DMS153 (cell line): ENCODE measurements at places on chromosomes 2 and 18.

GRCh38 chr2:210503001-210503623 is 26.6 kb upstream of the LANCL1 start:
- no peak for DNase-seq

GRCh38 chr2:216578325-216578724 is 54.9 kb upstream of the IGFBP2 start:
- no peak for DNase-seq

GRCh38 chr18:5286525-5286924 is 9.0 kb downstream of the ZBTB14 start:
- DNase-seq, result no peak

DNA sequence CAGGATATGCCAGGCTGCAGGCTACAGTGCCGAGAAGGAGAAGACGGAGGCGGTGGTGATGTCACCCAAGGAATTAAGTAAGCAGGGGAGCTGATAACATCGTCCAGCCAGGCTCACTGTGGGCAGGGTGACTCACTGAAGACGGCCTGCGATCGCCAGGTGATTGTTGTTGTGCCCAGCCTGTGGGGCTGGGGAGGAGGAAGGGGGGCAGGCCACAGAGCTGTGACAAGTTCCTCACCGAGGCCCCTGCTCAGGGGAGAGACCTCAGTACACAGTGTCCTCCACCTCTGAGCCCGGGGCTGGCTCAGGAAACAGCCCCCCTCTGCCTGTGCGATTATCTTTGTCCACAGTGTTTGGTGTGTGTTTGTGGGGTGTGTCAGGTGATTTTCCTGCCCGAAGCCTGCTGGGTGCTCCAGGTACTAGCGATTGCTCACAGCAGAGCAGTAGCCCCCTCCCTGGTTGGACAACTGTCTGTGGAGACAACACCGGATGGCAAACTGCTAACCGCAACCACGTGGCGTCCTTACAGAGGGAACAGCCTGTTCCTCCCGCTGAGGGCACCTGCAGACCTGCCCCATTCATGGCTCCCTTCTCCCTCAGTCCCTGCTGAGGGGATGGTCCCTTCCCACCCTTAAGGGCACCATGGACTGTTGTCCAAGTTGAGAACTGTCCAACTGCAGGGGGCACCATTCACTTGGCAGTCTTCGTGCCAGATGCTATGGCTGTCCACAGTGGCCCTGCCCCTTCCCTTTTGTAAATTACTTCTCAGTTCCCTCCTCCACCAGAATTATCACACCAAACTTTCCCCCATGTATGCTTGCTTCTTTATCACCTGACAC is 95.1 kb downstream of the ZFP36L2 start:
- DNase-seq, result no peak

DNA sequence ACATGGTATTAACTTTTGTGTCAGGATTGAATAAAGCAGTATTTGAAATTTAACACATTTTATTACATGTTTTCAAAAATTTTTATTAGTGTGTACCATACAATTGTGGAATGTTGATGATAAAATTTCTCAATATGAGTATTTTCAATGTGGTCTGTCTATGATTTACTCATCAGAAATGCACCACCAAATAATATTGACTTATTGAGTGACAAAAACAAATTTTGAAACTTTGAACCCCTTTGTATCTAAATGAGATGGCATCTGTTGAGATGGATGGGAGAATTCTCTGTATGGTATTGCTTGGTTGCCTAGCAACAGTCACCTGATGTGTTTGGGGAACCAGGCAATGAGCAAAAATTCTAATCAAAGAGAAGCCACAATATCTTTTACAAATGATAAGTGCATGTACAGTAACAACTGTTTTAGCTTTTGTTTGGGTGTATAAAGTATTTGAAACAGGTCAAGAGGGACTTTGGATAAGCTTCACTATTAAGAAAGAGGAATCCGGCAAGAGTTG is 400.1 kb downstream of the CCDC85A start:
- no peak for DNase-seq

DNA sequence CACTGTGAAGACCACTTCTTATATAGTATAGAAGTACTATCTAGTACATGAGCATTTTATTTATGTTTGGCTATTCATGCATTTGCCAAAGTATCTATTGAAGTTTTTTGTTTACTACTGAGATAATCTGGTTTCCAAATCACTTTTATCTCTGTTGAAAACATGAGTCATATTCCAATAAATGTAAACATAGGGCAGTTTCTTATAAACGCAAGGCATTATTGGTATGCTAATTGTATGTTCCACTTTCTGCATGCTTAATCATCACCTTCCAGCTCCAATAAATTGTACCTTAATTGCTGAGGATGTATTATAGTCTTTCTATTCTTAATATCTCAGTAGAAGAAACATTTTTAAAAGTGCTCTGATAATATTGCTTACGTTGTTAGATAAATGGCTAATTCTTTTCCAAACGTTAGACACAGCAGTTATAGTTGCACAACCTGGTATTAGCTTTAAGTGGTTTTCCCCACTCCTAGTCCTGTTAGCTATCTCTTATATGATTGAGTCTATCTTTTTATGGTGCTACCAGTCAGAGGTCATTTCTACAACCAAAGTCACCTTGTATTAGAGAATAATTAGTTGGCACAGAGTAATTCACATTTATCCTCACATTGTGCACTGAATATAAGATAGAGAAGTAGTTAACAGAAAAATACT is 17.2 kb downstream of the ITGA4 start:
- DNase-seq, result no peak

DNA sequence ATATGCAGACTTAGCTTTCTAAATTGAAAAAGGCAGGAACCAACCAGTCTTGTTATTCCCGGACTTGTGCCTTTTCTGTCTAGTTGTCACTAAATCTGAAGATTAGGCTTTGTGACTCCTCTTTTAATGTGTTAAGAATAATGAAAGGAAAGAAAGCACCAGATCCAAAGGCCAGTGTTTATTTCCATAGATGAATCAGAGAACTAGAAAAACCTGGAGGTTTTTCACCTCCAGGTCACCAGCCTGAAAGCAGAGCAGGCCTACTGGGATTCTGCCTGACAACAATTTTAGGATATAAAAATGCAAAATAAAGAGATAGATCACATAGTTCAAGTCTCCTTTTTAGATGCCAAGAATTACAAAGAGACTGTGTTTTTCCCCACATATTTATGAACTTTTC is 160.4 kb downstream of the GULP1 start:
- no peak for DNase-seq

DNA sequence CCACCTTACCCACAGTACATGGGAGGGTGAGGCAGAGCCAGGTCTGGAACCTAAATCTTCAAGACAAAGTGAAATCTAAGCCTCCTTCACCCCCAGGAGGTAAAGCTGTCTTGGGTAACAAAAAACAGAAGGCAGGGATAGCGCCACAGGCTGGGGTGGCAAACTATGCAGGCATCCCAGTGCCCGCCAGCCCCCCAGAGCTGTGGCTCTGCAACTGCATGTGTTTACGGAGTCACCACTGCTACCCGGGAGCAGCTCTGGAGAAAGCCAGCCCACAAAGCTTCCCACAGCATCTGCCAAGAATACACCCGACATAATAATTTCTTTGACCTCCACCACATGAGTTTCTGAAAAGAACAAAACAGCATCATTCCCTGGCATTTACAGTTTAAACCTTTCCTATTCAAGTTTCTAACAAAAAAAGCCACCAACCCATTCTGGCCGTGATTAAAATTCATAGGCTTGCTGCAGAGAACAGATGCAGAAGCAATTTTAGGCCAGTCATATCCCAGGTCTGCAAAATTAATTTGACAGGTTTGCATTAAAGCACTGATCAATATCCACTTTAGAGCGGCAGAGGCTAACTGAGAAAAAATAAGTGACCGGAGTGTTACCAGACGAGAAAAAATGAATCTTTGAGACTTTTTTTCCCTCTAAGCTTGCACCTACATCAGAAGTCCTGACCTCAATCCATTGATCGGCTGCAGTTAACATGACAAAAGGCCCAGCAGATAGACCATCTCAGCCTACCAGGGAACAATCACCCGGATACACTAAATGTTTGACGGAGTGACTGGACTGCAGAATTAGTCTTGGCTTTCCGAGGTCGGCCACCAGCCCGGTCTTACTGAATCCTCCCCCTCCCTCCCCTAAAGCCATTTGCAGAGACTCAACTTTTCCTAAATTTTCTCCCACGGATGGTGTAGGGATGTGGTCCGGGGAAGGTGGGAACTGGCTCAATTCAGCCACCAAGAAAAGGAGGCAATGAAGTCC is 309.6 kb upstream of the SKOR2 start:
- no peak for DNase-seq

- DNase-seq, result no peak
Measured at GRCh38 chr2:150729495-150729955, 242.1 kb upstream of the RND3 start.

DNA sequence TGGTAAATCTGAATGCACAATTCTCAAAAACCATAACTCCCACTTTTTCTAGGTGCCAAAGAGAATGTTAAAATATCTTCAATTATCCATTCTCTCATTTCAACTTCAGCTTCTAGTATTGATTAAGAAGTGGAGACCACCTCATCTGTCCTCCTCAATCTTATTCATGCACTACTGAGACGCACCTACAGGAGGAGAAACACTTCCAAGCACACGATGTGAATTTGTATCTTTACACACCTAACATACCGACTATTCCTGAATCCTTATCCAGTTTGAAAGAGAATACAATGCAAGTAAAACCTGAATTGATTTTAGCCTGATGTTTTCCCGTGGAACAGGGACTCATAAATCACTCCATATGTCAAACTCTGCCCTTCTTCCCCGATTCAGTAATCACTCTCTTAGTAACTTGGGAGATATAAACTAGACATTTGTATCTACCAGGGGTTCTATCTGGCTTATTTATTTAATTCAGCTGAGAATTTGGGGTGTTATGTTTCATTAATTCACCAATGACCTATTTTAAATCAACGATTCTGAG is 101.0 kb downstream of the MREG start:
- DNase-seq, result no peak

DNA sequence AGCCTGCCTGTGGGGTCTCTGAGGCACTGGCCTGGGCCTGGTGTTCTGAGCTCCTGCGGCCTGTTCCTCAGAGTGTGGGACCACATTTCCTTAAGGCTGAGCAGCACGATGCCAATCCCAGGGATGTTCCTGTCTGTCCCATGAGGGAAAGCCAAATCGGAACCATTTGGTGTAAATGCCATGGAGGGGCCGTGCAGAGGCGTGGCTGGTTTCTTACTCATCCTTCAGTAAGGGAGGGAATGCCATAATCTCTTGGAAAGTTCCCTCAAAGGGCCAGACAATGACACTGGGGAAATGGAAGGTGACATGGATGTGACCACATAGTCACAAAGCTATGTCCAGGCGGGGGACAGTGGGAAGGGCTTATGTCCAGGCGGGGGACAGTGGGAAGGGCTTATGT is 14.4 kb upstream of the PTMA start:
- DNase-seq, result no peak

GRCh38 chr2:181777734-181778133 is 97.4 kb upstream of the NEUROD1 start:
- DNase-seq, result peak; percentile 33

DNA sequence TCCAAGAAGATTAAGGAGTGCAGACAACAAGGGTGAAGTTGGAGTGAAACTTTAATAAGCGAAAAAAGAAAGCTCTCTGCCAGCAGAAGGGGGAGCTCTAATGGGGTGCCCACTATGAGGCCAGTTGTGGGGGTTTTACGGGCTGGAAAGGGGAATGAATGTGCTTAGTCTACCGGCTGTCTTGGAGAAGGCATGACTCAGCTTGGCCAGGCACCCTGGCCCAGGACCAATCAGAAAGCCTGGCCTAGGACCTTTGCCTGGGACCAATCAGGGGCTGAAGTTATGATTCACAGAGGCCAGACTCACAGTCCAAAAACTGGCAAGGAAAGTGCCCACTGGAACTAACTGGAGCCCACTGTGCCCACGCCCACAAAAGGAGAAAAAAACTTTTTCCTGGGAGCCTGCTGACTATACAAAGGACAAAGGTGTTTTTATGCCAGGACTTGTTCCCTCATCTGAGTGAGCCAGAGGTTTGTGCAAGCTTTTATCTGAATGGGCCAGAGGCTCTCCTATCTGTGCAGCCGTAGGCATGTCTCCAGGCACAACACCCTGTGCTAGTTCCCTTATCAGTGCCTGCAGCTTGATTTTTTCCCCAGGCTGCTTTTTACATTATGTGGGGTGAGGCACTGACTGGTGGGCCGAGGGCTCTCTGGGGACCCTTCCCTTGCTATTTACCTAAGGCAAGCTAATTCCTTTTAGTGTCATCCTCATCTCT is 18.6 kb downstream of the CMPK2 start:
- no peak for DNase-seq

DNA sequence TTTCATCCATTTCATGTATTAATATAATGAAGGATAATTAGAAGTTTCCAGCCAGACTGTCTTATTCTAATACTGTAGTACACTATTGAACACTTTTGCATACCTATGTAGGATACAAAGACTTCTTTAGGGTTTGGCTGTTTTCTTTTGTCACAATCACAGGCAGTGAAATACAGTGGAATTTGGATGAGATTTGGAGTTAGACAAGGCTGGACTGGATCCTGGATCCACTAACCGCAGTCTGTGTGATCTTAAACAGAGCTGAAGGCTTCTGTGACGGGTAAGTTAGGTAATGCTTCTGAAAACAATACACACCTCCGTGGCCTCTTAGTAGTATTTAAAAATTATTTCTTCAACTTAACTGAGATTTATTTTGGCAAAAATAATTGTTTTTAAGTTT is 1128.6 kb upstream of the CDH2 start:
- DNase-seq, result no peak

- DNase-seq, result no peak
Measured at GRCh38 chr2:113236367-113237159, 42.2 kb downstream of the PAX8 start.

- peak; percentile 84 for DNase-seq
Measured at GRCh38 chr2:67561457-67561965, 164.4 kb downstream of the ETAA1 start.

DNA sequence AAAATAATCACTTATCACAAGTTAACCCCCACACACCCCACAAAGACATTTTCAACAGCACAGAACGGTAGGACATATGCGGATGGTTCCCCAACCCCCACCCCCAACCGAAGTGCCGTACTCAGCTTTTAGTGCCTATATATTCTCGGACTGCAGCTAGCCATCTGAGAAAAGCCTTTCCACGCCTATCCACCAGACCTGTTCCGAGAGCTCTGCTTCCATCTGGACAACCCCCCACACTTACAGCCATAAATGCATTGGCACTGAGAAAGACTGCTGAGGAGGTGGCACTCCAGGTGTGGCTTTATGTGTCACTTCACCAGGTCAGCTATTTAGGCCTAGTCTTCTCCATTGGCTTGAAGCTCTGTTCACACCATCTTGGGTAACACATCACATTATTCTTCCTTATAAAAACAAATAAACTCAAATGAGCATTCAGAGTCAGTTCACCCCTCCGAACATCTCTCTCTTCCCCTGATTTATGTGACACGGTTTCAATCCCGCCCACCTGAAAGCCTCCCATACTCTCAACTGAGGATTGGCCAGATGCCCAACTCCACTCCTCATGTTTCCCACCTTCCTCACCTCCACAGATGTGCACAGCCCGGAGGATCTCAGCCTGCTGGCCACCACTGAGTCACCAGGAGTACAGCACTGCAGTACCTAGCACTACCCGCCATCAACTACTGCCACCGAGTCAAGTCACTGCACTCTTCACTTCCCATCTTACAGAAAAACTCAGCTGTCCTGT is 127.4 kb downstream of the CACNB4 start:
- no peak for DNase-seq

GRCh38 chr2:43343573-43344304 is 117.3 kb upstream of the ZFP36L2 start:
- DNase-seq, result no peak

- no peak for DNase-seq
Measured at GRCh38 chr2:161166538-161167409, 6.5 kb downstream of the TANK start.
